ENCODE measurements at places on chromosomes 3 and 15. TPM values are rescaled to one million over a fixed set of nuclear protein-coding genes. Genes with fewer than 3 reads are reported as not detected.

The ATP11B gene
- total RNA-seq = 97.2 TPM

The SLC15A2 gene
- 39.2 TPM for total RNA-seq

The SUCNR1 gene
- 0.34 TPM for total RNA-seq

The SH2D7 gene
- total RNA-seq = not detected

The TRAIP gene
- total RNA-seq = 2.0 TPM

The LRTM1 gene
- not detected for total RNA-seq
